ENCODE measurements at places on chromosomes 3 and 15. TPM values are rescaled to one million over a fixed set of nuclear protein-coding genes. Genes with fewer than 3 reads are reported as not detected.
A peak's percentile ranks its signal among the peaks of the same experiment; 100 is the strongest.

DNA sequence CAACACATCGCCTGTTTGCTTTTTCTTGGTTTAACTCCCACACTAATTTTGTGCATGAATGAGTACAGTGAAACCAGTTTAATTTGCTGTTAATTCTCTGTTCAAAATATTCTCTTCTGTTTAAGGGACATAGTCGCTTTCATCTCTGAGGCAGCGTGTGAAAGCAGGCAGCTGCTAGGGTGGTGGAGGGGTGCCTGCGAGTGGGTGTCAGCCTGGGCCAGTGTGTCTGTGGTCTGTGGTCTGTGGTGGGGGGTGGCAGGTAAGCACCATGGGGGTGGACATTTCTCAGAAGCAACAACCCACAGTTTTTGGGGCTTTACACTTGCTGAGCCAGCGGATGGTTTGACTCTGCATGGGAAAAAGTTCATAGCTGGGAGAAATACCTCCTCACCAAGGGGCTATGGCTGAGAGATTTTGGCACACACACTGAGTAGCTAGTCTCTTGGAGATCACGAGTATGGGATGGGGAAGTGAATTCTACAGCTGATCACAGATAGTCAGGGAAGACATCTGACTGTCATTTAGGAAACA is 109.2 kb downstream of the EPHB1 start:
- no peak overlapping the region for H3K27ac ChIP-seq
- DNase-seq: no peak
- H3K27me3 ChIP-seq: no peaks in the 10 kb centered on the region
- H3K36me3 ChIP-seq: no peaks in the 10 kb centered on the region
- no peak overlapping the region for H3K4me3 ChIP-seq

DNA sequence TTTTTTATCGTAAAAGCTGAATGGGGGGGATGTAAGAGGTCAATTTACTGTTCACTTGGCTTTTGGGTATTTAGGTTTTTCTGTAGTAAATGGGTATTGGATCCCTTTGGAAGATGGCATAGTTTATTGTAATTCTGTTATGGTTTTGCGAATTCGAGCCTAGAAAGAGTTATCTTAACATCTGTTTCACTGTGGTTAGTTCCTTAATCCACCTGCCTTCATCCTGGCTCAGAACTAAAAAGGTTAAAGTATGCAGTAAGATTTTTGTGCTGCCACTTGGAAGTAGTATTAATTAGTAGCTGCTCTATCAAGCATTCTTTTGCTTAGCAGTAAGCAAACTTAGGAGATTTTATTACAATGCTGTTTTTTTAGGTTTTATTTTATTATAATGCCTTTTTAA is 62.4 kb downstream of the ARIH1 start:
- DNase-seq: no peak
- peaks cover 9% of the 10 kb centered on the region for H3K4me1 ChIP-seq
- H3K4me3 ChIP-seq: no peak overlapping the region
- H3K27ac ChIP-seq: no peak overlapping the region
- H3K27me3 ChIP-seq: no peaks in the 10 kb centered on the region
- no peaks in the 10 kb centered on the region for H3K36me3 ChIP-seq

DNA sequence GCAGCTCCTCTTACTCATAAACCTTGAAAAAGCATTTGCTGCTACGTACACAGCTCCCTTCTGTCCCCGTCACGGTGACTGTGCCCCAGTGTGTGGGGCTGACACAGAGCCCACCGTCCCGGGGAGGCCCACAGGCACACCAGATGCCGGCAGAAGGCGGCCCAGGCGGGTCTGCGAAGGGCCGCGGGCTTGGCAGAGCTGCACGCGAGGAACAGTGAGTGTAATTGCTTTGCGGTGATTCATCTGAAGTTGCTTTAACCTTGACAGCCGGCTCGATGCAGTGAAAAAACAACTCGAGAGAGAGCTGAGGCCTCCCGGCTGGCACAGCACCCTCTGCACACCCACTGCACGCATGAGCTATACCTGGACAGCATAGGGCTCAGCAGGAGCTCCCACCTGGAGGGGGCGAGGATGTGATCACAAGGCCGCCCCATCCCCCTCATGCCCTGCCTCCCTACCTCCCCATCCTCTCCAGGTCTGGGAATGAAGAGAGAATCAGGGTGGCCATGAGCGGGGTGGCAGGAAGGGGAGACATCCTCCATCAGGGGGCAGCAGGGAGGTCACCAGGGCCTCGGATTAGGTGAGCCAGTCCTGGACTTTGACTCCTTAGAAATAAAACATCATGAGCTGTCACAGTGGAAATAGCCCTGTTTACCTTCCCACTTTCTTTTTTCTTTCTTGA is 172.7 kb downstream of the MEGF11 start:
- no peak for DNase-seq
- no peaks in the 10 kb centered on the region for H3K27me3 ChIP-seq
- H3K4me3 ChIP-seq: no peak overlapping the region
- peaks cover 13% of the 10 kb centered on the region for H3K4me1 ChIP-seq

DNA sequence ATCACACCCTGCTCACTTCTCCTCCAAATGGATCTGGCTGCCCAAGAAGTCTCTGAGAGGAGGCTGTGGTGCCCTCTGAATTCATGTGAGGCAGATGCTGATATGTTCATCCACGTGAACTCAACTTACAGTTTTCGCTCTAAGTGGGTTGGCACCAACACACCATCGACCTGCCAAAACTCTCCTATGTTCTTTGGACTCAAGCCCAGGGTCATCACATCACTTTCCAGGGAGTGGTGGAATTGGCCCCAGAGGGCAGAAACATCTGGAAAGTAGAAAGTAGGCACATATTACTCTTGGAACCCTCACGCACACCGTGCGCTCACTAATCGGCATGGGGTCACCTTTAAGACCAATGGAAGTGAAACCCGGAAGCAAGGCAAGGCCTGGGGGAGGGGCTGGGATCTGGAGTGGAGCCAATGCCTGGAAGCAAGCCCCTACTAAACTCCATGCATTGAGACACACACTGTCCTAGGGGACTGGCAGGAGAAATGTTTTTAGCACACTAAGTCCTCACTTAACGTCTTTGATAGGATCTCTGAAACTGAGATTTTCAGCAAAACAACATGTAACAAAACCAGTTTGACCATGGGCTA is 41.4 kb downstream of the SSUH2 start:
- H3K36me3 ChIP-seq: no peaks in the 10 kb centered on the region
- no peak overlapping the region for H3K4me3 ChIP-seq
- no peak for DNase-seq
- no peak overlapping the region for H3K27ac ChIP-seq
- no peaks in the 10 kb centered on the region for H3K27me3 ChIP-seq

- no peaks in the 10 kb centered on the region for H3K36me3 ChIP-seq
- DNase-seq: no peak
- no peaks in the 10 kb centered on the region for H3K4me1 ChIP-seq
- H3K27me3 ChIP-seq: no peaks in the 10 kb centered on the region
These were observed 101.8 kb upstream of the TBC1D5 start for GRCh38 chr3:17844236-17844635.

Gene DZIP3
- total RNA-seq: 14.5 TPM

DNA sequence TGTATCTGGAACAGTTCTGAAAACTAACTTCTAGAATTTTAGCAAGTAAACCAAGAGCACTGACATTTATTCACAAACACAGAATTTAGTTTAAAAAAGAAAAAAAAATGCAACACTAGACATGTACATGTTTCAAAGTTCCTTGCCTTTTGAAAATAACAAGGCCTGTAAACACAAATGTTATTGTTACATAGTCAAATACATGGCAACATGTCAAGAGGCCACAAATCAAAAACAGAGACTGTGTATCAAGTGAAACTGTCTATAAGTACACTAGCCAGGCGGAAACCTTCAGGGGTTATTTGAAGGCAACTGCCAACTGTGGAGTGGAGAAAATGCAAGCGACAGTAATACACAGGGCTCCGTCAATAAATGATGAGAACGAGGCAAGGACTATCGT is 547.6 kb downstream of the FOXP1 start:
- peak overlapping the region; percentile 66 for H3K27ac ChIP-seq
- DNase-seq: no peak
- H3K27me3 ChIP-seq: no peaks in the 10 kb centered on the region
- no peak overlapping the region for H3K4me3 ChIP-seq
- H3K36me3 ChIP-seq: peaks cover 64% of the 10 kb centered on the region
- peaks cover 60% of the 10 kb centered on the region for H3K4me1 ChIP-seq

Gene HYKK
- total RNA-seq: 7.6 TPM

DNA sequence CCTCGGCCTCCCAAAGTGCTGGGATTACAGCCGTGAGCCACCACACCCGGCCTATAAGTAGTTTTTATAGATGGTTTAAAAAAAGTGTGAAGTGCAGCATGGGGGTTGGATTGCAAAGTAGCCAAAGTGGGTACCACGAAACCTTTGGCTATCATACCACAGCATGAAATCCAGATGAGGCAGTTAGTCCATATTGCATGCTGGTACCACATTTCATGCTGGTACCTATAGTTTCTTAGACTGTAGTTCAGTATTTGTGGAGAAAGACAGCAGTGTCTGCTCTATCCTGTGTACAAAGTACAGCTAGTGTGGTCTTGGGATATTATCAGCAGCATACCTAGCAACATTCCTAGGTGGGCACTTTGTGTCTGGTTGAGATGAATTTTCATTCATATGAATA is 11.8 kb downstream of the ZNF609 start:
- H3K4me3 ChIP-seq: no peak overlapping the region
- no peaks in the 10 kb centered on the region for H3K27me3 ChIP-seq
- peaks cover 13% of the 10 kb centered on the region for H3K36me3 ChIP-seq
- no peak for DNase-seq

DNA sequence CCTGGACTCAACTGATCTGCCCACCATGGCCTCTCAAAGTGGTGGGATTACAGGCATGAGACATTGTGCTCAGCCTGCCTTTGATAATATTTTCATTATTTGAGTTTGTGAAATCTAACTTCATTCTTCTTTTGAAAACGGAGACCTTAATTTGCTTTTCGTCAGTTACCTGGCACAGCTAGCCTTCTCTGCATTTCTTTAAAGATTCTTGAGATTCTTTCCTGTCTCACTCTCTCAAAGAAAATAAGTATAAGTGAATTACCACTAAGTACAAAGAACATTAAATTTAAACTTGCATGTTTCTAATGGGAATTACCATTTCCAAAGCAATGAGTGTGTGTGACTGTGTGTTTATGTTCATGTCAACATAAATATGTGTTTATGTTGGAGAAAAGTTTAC is 187.9 kb downstream of the NFKBIZ start:
- H3K4me3 ChIP-seq: no peak overlapping the region
- no peaks in the 10 kb centered on the region for H3K36me3 ChIP-seq
- no peak for DNase-seq
- no peaks in the 10 kb centered on the region for H3K4me1 ChIP-seq
- H3K27me3 ChIP-seq: no peaks in the 10 kb centered on the region

Gene RTP1
- not detected for total RNA-seq

Gene CHRNA3
- 1.9 TPM for total RNA-seq

DNA sequence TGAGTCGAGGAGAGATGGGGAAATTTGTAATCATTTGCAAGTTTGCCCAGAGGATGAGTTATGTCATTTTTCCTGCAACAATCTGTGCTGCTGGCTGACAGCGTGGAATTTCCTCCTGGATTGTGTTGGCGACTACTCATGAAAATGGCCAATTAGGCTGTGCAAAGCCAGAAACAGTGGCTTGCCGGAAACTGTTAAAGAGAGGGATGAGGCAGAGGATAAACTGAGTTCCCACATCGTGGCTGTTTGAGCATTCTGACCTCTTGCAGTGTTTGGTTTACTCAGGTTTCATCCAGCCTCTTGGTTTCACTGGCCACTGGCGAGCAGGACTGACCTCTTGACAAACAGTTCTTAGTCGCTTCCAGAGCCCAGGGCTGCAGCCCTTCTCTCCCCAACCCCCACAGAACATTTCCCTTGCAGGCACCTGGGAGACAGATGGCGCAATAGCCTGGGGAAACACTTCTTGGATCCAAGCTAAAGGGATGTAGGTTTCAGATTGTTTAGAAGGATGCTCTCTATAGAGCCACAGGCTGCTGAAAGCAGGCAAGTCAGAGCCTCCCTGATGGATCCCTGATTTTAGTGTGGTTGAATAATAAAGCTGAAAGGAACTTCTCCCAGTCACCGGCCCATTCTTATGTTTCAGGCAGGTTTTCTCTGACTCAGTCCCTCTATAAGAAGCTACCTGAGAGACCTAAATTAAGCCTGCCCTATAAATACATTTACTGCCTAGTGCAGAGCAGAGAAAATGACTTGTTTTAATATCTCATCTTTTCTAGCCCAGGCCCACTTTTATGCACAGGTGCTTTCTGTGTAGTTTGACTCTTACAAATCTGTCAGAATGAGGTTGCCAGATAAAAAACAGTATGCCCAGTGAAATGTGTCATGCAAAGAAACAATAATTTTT is 92.8 kb upstream of the UBE2E1 start:
- no peak for DNase-seq
- H3K36me3 ChIP-seq: no peaks in the 10 kb centered on the region
- peaks cover 33% of the 10 kb centered on the region for H3K4me1 ChIP-seq
- peak overlapping the region; percentile 13 for H3K4me3 ChIP-seq
- peak overlapping the region; percentile 40 for H3K27ac ChIP-seq

Gene PLSCR5
- total RNA-seq: not detected

Gene SPATA12
- total RNA-seq: not detected

Gene TGM4
- total RNA-seq: not detected

DNA sequence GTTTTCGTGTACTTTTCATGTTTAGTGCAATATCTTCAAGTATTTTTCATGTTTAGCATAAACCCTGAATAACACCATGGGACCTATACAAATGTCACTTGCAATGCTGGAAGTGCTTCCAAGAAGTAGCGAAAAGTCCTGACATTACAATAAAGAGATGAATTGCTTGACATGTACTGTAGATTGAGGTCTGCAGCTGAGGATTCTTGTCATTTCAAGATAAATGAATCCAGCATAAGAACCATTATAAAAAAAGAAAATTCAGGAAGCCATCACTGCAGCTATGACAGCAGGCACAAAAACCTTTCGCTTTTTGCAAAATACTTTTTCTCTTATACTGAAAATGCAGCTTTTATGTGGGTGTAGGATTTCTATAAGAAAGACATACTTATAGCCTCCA is 37.4 kb downstream of the IFT57 start:
- peaks cover 3% of the 10 kb centered on the region for H3K4me1 ChIP-seq
- no peaks in the 10 kb centered on the region for H3K27me3 ChIP-seq
- no peak overlapping the region for H3K27ac ChIP-seq
- H3K36me3 ChIP-seq: peaks cover 32% of the 10 kb centered on the region

- H3K4me3 ChIP-seq: no peak overlapping the region
- no peak for DNase-seq
- no peaks in the 10 kb centered on the region for H3K36me3 ChIP-seq
- no peak overlapping the region for H3K27ac ChIP-seq
- H3K27me3 ChIP-seq: no peaks in the 10 kb centered on the region
These were observed 11.4 kb upstream of the CYP11A1 start for GRCh38 chr15:74378848-74379247.

GRCh38 chr15:57436166-57436565 is 59.9 kb downstream of the CGNL1 start:
- H3K4me1 ChIP-seq: no peaks in the 10 kb centered on the region
- no peaks in the 10 kb centered on the region for H3K27me3 ChIP-seq
- no peak overlapping the region for H3K4me3 ChIP-seq

- no peak overlapping the region for H3K4me3 ChIP-seq
- H3K27me3 ChIP-seq: no peaks in the 10 kb centered on the region
- no peak for DNase-seq
- H3K36me3 ChIP-seq: no peaks in the 10 kb centered on the region
- H3K4me1 ChIP-seq: peaks cover 3% of the 10 kb centered on the region
These were observed 51.7 kb upstream of the ST3GAL6 start for GRCh38 chr3:98711426-98711825.
